ENCODE measurements at places on chromosomes 16 and 17.
A peak's percentile ranks its signal among the peaks of the same experiment; 100 is the strongest.

DNA sequence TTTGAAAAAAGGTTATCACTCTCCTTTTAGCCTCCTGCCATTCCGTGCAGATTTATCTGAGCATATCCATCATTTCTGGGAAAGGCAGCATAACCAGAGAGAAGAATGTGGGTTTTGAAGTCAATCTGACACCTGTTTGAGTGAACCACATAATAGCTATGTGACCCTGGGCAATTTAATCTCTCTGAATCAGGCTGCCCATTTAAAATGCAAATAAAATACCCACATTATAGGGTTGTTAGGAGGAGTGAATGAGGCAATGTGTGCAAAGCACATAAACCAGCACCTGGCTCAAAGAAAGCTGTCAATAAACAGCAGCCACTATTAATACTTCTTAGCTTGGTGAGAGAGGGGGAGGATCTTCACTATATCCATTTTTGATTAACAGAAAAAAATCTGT is 88.0 kb downstream of the CACNG1 start:
- no peaks in the 10 kb centered on the region for H3K27me3 ChIP-seq
- H3K4me1 ChIP-seq, result no peaks in the 10 kb centered on the region
- peaks cover 22% of the 10 kb centered on the region for H3K36me3 ChIP-seq
- no peak overlapping the region for H3K27ac ChIP-seq
- no peak for DNase-seq

DNA sequence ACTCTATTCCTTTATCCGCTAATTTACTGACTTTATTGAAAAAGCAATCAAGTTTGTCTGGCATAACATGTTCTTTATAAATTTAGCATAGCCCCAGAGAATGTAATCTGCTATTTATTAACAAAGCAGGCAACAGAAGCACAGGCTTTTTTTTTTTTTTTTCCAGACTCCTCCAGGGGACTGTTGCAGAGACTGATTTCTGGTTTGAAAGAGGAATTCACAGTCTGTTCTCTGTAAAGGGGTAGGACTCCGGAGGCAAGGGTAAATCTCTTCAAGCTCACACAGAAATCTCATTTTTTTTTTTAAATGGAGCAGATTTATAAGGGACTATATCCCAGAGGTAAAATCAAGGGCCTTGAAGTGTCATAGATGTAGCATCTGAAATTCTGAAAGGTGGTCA is 1386.5 kb upstream of the CDH8 start:
- no peaks in the 10 kb centered on the region for H3K36me3 ChIP-seq
- no peak overlapping the region for H3K4me3 ChIP-seq
- H3K27ac ChIP-seq, result no peak overlapping the region

DNA sequence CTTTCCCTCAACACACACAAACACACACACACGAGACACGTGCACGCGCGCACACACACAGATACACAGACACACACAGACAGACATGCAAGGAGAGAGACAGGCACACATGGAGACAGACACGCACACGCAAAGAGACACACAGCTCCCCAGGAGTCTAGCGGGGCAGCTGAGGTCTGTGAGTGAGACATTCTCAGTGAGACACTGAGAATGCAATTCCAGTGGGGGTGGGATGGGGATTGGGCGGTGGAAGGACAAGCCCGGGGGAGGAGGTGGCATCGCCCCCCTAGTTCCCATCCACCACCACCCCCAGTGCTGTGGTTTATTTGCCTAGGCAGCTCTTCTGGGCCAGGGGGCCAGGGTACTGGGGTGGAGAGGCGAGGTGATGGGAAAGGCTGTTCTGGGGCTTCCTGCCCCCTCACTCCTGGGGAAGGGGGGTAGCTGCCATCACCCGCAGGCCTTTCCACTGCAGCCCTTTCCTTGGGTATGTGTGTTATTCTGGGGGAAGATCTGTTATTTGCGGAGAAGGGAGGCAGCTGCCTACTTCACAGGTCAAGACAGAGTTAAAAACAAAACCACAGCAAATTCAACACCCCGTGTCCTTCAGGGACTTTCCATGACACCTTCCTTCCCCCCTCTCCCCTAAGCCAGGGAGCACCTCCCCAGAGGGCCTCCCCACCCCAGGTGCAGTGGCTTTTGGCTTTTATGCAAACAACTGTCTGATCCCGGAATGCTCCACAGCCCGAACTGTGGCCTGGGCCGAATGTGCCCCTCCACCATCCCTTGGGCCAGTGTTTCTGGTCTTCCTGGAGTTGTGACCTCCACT is 18.0 kb downstream of the GRB7 start:
- DNase-seq, result peak; percentile 55
- peak overlapping the region; percentile 85 for H3K27ac ChIP-seq
- no peaks in the 10 kb centered on the region for H3K27me3 ChIP-seq
- H3K4me3 ChIP-seq, result peak overlapping the region; percentile 44
- H3K4me1 ChIP-seq, result peaks cover 75% of the 10 kb centered on the region

DNA sequence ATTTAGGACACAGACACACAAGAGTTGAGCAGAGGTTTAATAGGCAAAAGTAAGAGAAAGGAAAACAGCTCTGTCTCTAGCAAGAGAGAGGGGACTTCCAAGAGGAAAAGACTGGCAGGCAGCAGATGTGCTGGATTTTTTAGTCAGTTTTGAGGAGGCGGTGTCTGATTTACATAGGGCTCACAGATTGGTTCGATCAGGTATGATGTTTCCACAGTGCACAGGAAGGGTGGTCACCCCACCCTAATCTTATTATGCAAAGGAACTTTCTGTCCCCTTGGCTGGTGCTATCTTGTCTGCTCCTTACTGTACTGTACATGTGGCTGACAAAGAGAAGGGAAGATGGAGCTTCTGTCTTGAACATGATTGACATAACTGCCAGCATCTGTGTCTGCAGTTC is 25.3 kb downstream of the BFAR start:
- no peaks in the 10 kb centered on the region for H3K27me3 ChIP-seq
- H3K4me1 ChIP-seq, result peaks cover 7% of the 10 kb centered on the region
- peaks cover 23% of the 10 kb centered on the region for H3K36me3 ChIP-seq
- peak; percentile 8 for DNase-seq
- peak overlapping the region; percentile 81 for H3K27ac ChIP-seq

DNA sequence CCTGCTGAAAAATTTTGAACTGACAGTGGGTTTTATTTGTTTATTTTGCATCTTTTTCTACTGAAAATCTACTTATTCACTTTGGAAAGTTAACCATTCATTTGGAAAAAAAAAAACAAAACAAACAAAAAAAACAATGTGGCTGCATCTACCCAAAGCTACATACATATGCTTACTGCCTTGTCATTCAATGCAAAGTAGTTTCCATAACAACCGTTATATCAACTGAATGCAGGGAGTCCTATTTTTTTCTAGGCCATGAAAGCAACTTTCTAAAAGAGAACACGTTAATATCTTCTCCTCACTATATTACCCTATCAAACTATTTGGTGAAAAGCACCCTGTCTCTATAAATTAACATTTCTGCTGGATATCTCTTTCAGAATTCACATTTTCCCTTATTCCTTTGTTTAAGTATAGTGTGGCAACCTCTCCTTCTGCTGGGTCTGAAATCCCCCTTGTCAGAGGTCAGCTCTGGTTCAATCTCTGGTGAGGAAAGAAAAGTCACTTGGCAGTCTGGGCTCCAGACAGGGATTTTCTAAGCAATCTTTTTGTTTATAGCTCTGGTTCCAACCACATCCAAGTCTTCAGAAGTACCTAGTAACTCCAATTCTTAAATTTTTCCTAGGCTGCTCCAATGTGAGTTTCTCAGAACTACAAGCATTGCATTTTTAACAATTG is 528.4 kb upstream of the TOM1L1 start:
- no peak for DNase-seq
- H3K4me3 ChIP-seq, result no peak overlapping the region
- no peaks in the 10 kb centered on the region for H3K4me1 ChIP-seq
- no peaks in the 10 kb centered on the region for H3K27me3 ChIP-seq
- no peaks in the 10 kb centered on the region for H3K36me3 ChIP-seq
- H3K27ac ChIP-seq, result no peak overlapping the region

- H3K4me1 ChIP-seq, result peaks cover 6% of the 10 kb centered on the region
- H3K27ac ChIP-seq, result no peak overlapping the region
- peaks cover 6% of the 10 kb centered on the region for H3K36me3 ChIP-seq
- H3K4me3 ChIP-seq, result no peak overlapping the region
- H3K27me3 ChIP-seq, result no peaks in the 10 kb centered on the region
These were observed 388.3 kb downstream of the MAF start for GRCh38 chr16:79212114-79212791.

DNA sequence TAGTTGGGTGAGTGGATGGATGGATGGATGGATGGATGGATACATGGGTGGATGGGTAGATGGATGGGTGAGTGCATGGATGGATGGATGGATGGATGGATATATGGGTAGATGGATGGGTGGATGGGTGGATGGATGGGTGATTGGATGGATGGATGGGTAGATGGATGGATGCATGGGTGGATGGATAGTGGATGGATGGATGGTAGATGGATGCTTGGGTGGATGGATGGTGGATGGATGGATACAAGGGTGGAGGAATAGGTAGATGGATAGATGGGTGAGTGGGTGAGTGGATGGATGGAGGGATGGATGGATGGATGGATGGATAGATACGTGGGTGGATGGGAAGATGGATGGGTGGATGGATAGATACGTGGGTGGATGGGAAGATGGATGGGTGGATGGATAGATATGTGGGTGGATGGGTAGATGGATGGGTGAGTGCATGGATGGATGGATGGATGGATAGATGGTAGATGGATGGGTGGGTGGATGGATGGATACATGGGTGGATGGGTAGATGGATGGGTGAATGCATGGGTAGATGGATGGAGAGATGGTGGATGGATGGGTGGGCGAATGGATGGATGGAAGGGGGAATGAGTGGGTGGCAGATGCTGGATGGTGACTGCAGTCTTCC is 19.0 kb downstream of the ZNF469 start:
- no peak for DNase-seq
- H3K36me3 ChIP-seq, result no peaks in the 10 kb centered on the region
- H3K27me3 ChIP-seq, result no peaks in the 10 kb centered on the region

- peaks cover 5% of the 10 kb centered on the region for H3K36me3 ChIP-seq
- DNase-seq, result no peak
- peaks cover 7% of the 10 kb centered on the region for H3K4me1 ChIP-seq
- H3K27ac ChIP-seq, result no peak overlapping the region
- no peak overlapping the region for H3K4me3 ChIP-seq
These were observed 111.3 kb downstream of the USP32 start for GRCh38 chr17:60280673-60281072.

DNA sequence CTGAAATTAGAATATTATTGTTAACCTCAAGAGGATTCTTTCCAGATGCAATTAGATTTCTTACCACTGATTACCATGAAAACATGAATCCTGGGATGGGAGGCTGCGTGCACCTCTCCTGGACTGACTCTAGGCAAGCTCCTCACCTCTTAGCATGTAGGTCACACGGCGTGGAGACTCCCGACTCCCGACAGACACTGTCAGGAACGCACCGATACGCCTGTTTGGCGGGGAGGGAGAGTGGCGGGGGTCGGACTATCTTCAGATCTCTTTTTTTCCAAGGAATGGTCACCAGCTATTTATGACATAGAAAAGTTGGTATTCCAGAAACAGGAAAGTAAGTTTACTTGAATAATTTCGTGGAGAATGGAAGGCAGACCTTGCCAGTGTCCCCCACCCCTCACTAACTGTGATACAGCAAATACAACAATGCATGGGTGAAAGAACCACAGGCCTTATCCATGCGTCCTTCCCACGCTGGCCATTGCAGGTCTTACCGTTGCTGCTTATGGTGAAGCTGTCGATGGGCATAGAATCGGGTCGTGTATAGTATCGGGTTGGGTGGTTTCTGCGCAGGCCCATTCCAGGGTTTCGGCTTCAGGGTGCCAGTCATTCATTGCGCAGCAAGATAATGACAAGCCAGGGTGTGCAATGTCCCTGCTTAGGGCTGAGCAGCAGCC is 62.6 kb upstream of the ENDOV start:
- no peak overlapping the region for H3K27ac ChIP-seq
- H3K4me3 ChIP-seq, result no peak overlapping the region
- H3K27me3 ChIP-seq, result no peaks in the 10 kb centered on the region

DNA sequence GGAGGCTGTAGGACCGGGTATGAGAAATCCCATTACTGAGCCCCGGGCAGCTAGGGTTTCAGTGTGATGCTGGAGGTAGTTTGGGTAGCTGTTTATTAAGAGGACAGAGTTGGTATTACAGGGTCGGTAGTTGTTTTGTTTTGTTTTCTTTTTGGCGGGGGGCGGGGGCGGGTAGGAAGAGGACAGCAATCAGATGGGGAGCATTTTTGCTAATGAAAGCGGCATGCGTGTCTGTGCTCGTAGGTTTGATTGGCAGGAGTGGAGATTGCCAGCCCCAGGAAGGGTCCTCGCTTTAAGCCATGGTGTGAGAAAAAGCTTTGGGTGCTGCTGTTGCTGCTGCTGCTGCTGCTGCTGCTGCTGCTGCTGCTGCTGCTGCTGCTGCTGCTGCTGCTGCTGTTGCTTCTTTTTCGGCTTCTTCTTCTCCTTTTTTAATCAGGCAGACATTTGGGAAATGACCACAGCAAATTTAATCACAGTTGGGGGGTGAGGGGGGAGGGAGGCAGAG is 498.5 kb upstream of the ZFHX3 start:
- H3K4me1 ChIP-seq, result peaks cover 2% of the 10 kb centered on the region
- H3K27me3 ChIP-seq, result peaks cover 65% of the 10 kb centered on the region
- no peaks in the 10 kb centered on the region for H3K36me3 ChIP-seq
- no peak overlapping the region for H3K27ac ChIP-seq
- H3K4me3 ChIP-seq, result no peak overlapping the region
- DNase-seq, result no peak

Measured in activated naive CD8-positive, alpha-beta T cell treated with anti-CD3 and anti-CD28 coated beads for 36 hours (primary cell).